ENCODE measurements at places on chromosomes 4 and X.

GRCh38 chrX:23483396-23483795 lies 148.7 kb downstream of the PTCHD1 start:
- no peak for DNase-seq

DNA sequence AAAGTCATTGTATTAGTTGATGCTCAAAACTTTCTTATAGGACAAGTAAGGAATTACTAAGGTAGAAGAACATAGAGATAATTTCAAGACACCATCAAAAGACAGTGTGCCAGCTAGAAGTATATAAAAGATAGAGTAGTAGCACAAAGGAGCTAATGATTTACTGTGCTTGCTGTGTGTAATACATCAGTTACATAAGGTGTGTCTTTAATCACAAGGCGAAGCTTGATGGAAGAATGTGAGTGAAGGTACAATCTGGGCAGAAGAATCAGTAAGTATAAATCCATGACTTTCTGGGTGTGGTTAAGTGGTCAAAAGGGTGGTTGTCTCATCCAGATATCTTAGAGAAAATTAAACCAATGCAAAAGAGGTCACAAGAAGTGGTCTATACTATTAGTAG lies 95.1 kb upstream of the BOD1L1 start:
- no peak for DNase-seq

DNA sequence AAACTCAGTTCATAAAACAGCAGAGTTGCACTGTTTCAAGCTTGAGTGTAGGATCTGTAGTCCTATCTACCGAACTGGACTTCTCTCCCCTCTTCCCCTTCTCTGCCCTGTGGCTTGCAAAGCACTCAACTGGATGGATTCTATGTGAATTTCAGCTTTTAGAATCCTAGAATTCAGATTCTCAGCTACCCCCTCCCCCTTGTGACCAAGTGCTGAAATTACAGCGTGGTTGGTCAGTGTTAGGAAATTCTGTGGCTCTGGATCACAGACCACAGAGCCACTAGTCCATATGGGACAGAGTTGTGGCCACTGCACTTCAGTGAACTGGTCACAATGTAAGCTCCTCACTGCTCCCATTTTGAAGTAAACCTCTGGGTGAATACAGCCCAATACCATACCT lies 64.6 kb upstream of the TRPC5 start:
- DNase-seq = no peak

DNA sequence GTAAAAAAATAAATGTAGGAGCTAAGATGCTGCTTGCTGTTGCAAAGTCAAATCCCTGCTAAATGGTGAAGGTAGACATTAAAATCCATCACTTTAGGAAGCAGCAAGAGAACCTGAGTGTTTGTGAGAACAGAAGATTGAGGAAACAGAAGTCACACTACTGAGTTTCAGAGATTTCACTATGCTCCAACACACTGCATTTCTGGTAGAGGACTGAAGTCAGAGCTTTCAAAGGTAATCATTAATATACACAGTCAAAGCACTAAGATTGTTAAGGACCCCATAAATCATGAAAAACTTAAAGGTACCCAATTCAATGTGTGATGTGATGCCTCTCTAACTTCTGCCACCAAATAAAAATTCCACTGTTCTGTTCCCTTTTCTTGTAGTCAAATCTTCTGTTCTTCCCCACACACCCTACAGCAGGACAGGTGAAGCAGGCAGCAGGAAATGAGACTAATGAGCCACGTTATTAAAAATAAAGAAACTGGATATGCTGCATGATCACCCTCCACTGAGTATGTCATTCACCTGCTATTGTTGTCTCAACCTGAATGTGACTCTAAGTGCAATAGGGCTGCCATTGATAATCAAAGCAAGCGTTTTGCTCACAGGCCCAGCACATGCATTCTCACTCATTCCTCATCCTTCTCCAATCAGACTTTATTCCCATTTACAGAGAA lies 28.9 kb upstream of the APELA start:
- DNase-seq = no peak

DNA sequence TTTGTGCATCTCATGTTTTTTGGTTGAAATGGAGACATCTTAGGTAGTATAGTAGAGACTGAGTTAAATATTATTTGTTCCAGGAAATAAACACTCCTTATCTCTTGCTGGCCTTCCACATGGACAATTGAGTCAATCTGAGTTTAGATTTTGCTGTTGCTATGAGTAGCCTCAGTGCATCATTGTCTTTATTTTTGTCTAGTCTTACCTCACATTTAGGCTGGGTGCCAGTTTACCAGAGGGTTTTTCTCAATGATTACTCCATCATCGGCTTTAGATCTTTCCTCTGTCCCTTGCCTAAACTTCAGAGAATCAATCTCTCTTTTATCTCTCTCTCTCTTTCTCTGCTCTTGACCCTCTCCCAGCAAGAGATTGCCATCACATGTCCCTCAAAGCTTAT lies 73.6 kb downstream of the GABRB1 start:
- no peak for DNase-seq

GRCh38 chr4:150181536-150181935 lies 103.3 kb downstream of the DCLK2 start:
- no peak for DNase-seq

- DNase-seq = no peak
Observed at GRCh38 chrX:40278340-40279090, 180.8 kb upstream of the BCOR start.

DNA sequence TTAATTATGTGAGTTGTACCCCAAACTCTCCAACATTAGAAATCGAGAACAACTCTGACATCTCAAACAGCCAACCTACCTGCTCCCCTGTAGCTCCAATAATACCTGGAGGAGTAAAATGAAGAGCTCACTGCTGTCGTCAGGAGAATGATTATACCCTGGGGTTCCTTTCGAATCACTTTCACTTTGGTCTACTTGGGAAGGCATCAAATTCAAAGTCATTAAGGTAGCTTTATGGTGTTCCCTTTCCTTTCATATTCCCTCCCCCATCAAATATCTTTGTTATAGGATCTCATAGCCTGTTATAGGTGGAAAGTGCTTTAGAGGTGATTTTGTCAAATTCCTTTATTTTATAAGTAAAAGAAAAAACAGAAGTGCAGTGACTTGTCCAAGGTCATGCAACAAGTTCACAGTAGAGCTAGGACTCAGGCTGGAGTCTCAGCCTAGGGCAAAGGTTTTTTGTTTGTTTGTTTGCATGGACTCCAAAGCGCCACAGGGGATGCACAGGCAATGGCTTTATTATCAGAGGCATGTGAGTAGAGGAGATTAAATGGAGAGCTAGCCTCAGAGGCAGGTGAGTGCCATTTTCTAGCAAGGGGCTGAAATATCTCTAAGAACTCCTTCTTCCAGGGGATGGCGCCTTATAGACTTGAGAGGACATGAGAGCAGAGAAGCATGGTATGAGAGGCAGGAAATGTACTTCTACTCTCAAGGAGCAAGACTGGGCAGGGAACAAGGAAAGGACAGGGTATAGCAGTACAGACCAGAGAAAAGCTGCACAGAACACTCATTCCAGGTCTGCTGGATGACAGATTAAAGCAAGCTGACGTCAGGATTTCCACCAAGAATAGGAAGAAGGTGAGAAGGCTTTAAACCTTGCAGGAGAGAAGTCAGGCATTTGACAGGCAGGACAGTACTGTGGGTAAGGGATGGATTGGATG lies 262.1 kb upstream of the GPC4 start:
- DNase-seq = no peak

DNA sequence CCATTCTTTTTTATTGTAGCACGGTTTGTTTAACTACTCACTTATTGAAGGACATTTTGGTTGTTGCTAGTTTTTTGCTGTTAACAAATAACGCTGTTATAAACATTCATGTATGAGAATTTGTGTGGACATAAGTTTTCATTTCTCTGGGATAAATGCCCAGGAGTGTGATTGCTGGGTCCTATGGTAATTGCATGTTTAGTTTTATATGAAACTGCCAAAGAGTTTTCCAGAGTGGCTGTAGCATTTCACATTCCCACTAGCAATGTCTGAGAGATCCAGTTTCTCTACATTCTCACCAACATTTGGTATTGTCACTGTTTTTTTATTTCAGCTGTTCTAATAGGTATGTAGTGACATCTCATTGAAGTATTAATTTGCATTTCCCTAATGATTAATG lies 66.8 kb downstream of the PLAC1 start:
- DNase-seq = no peak

- no peak for DNase-seq
Observed at GRCh38 chr4:176566769-176567168, 226.0 kb downstream of the VEGFC start.

- no peak for DNase-seq
Observed at GRCh38 chr4:180578175-180578574, 1665.0 kb upstream of the TENM3 start.

GRCh38 chrX:116009346-116009745 lies 161.2 kb upstream of the AGTR2 start:
- no peak for DNase-seq

- DNase-seq = no peak
Observed at GRCh38 chrX:31057291-31057690, 14.6 kb downstream of the FTHL17 start.

DNA sequence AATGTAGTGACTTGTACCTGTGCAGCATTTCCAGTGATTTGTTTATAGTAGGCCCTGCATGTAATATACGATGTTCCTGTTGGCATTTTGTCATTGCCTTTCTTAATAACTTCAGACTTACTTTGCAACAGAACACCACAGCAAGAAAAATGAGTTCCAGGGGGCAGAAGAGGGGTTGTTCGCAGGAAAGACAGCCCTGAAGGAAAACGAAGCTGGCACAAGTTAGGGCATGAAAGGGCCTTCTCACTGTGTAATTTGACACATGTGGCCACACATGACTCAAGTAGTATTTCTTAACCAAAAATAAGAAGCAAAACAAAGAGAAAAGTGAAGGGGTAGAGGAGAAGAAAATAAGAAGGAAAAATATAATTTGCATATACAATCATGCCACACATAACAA lies 265.8 kb upstream of the SMIM31 start:
- DNase-seq = no peak

GRCh38 chr4:141244419-141244818 lies 23.7 kb downstream of the ZNF330 start:
- DNase-seq = no peak

DNA sequence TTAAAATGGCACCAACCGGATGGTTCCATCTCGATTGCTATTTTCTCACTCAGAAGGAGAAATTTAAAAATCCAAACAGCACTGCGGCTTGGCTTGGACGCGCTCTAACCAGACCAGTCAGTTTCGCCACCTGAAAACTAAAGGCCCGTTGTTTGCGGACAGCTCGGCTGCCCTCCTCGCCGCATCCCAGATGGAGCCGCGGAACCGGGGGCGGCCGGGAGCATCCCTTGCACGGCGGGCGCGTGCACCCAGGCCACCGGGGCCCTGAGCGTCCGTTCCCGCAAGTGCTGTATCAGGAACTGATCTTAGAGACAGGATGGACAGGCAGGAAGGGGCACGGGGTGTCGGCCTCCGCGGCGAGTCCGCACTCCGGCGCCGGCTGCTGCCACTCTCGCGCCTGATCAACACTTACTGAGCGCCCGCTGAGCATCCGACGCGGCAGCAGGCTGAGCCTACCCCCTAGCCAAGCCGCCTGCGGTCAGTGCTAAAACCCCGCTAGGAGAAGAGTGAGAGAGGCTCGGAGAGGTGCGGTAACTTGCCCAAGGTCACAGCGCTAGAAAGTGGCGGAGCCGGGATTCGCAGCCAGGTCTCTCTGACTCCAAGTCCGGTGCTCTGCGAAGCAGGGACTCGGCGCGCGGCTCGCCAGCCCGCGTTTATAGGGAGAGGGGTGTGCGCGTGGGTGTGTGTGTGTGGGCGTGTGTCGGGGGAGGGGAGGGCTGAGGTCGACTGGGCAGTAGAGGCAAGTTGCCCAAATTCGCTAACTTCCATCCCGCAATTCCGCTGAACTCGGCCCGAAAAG lies at the start of gene CITED1:
Gene CITED1 (minus strand): TSS at position 629 of the 799 bp plus-strand sequence. CDS start 3,045 bp downstream, outside the sequence.
- DNase-seq = no peak

GRCh38 chrX:63754136-63754859 lies 30.7 kb downstream of the ARHGEF9 start:
- DNase-seq = no peak

DNA sequence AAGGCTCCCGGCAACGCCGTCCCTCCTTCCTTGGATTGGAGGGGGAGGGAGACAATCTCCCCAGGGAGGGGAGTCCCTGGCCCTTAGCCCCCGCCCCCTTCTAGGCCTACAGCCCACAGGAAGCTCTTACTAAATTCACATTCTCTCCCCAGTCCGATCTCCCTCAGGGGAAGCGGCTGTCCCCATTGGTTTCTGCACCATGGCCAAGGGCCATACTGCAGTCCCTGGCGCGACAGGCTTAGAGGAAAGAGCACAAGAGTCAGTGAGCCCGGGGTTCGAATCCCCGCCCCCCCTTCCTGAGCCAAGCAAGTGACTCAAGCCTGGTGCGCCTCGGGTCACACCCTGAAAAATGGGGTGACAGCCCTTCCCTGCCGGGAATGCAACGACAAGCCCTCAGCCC lies 1.1 kb downstream of the ABLIM2 start:
- DNase-seq = no peak

DNA sequence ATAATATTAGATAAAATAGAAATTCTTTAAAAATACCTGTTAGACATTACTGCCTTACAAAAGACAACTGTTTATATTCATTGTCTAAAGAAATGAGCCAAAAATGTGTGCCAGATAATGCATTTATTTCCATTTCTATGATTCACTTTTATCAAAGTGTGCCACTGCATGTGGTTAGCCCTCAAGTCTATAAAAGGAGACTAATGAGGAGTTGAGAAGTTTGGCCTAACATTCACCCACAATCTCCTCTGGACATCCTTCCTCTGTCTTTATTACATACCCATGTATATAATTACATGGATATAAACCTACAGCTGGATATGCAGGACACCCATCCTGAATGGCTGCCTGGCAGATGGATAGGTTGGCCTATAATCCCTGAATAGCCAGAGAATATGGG lies 42.6 kb upstream of the PDE5A start:
- DNase-seq = no peak

DNA sequence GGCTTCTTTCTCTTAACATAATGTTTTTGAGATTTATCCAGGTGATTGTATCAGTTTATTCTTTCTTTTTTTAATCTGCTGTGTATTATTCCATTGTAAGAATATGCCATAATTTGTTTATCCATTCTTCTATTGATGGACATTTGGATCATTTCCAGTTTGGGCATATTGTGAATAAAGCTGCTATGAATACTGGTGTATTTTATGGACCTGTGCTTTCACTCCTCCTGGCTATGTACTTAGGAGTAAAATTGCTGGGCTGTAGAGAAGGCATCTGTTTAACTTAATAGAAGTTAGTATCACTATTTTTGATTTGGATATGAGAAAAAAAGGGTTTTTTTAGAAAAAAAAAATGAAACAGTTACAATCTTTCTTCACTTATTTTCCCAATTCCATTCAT lies 50.0 kb upstream of the FAM9C start:
- no peak for DNase-seq

DNA sequence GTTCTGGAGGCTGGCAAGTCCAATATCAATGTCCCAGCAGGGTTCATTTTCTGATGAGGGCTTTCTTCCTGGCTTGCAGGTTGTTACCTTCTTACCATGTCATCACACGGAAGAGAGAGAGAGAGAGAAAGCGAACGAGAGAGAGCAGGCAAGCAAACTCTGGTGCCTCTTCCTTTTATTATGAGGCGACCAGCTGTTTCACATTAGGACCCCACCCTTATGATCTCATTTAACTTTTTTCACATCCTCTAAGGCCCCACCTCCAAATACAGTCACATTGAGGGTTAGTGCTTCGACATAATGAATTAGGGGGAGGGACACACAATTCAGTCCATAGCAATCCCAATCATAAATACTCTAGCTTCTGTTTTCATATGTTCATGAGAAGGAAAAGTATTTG lies 10.6 kb upstream of the GPR174 start:
- no peak for DNase-seq

GRCh38 chr4:87840149-87840548 lies 7.4 kb downstream of the MEPE start:
- DNase-seq = no peak

Data from AG09309 (cell line).